Anterior cingulate cortex (tissue), 58 donors: ENCODE measurements at places on chromosomes 6 and 20.

DNA sequence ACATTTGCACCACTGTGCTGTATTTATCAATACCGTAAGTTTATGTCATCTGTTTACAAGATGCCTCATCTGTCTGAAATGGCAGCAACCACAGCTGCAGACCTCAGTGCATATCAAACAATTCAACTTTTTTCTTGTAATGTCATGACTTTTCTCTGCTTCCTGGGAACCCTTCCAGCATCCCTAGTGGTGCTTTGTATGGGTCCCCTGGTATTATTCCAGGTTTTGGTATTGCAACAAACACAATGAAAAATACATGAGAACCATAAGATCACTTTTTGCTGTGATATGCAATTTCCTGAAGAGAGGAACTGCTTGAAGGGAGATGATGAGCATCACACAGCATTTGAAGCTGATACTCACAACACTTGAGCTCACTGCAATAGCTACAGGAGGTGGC lies 12.0 kb upstream of the TXNDC5 start:
- no peak for DNase-seq

DNA sequence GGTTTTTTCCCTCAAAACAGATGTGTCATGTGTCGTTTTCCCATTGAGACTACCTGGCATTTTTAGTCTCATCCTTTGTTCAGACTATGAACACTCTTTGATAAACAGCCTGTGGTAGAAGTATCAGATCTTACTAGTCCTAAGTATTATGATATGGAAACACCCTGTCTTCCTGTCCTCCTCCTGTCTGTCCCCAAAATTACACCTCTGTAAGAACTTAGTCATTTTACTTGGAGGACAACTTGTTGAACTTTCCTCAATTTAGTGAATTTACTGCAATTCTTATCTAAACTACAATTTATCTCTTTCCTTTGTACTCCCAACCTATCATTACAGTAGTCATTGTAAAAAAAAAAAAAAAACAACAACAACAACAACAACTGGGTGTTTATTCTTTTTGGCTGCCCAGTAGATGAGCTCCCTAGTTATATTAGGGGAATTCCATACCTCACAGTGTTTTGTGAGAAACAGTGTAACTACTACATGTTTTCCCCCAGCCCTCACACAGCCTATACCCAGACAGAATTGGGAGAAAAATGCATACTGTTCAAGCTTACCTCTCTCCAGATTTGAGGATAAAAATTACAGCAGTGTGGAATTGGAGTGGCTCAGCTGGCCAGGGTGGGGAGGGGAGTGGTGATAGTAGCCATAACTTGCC lies 18.5 kb upstream of the ERVFRD-1 start:
- no peak for DNase-seq

DNA sequence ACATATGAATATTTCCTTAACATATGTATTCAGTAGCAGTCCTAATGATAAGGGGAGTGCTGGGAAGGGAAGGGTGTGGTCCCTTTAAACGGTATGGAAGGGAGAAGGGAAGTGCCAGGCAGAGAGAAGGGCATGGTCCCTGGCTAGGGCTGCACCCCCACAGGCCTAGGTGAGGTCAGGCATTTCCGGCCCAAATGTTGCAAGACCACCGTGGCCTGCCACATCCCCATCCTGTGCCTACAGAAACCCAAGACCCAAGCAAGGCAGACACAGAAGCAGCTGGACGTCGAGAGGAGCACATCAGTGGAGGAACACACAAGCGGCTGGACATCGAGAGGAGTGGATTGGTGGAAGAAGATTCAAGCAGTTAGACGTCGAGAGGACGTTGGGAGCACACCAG lies 5.9 kb downstream of the RRAGD start:
- no peak for DNase-seq

GRCh38 chr20:10562899-10563298 lies 110.9 kb downstream of the JAG1 start:
- no peak for DNase-seq
